Immature natural killer cell (primary cell): ENCODE measurements at places on chromosomes 12 and 14. TPM values are rescaled to one million over a fixed set of nuclear protein-coding genes. Genes with fewer than 3 reads are reported as not detected.

The BDKRB2 gene
- polyA plus RNA-seq = not detected

DNA sequence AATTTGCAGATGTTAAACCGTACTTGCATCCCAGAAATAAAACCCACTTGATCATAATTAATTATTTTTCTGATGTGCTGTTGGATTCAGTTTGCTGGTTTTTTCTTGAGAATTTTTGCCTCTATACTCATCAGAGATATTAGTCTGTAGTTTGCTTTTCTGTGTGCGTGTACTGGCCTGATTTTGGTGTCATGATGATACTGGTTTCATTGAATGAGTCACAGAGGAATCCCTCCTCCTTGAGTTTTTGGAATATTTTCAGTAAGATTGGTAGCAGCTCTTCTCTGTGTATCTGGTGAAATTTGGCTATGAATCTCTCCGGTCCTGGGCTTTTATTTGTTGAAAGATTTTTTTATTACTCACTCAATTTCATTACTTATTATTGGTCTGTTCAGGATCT lies 100.4 kb upstream of the PMCH start:
- H3K27me3 ChIP-seq = peaks cover 7% of the 10 kb centered on the region
- H3K4me3 ChIP-seq = no peak overlapping the region
- no peak overlapping the region for H3K27ac ChIP-seq
- no peak for DNase-seq

DNA sequence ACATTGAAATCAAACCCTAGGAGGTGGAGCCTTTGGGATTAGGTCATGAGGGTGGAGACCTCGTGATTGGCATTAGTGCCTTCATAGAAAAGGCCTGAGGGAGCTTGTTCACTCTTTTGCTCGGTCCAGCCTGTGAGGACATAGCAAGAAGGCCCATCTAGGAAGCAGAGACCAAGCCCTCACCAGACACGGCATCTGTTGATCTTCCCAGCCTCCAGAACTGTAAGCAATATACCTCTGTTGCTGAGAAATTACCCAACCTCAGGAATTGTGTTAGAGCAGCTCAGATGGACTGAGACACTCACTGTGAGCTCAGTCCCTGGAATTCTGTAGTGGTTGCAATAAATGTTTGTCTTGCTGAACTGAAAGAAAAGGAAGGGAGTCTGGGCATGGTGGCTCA lies 116.2 kb upstream of the MAP1LC3B2 start:
- H3K4me3 ChIP-seq = no peak overlapping the region
- no peak overlapping the region for H3K27ac ChIP-seq
- H3K4me1 ChIP-seq = no peaks in the 10 kb centered on the region
- DNase-seq = no peak
- no peaks in the 10 kb centered on the region for H3K27me3 ChIP-seq

DNA sequence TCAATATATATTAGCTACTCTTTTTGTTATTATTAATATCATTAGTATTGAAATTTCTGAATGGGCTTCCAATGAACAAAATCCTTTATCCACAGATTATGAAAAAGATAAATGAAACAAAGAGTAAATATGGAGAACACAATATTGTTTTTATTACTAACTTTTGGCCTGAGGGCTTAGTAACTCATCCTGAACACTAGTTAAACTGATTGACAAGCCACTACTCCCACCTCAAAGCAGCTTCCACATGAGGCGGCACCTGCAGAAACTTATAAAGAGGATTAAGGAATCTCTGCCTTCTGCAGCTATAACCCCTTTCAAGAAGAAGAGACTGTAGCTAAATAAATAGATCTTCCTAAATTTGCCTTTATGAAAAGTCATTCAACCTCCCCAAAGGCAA lies 187.6 kb upstream of the ALG10 start:
- no peak overlapping the region for H3K27ac ChIP-seq
- H3K4me3 ChIP-seq = no peak overlapping the region
- no peak for DNase-seq
- no peaks in the 10 kb centered on the region for H3K36me3 ChIP-seq
- H3K27me3 ChIP-seq = no peaks in the 10 kb centered on the region

GRCh38 chr14:87566991-87567390 lies 426.0 kb downstream of the GALC start:
- no peak overlapping the region for H3K4me3 ChIP-seq
- DNase-seq = no peak

DNA sequence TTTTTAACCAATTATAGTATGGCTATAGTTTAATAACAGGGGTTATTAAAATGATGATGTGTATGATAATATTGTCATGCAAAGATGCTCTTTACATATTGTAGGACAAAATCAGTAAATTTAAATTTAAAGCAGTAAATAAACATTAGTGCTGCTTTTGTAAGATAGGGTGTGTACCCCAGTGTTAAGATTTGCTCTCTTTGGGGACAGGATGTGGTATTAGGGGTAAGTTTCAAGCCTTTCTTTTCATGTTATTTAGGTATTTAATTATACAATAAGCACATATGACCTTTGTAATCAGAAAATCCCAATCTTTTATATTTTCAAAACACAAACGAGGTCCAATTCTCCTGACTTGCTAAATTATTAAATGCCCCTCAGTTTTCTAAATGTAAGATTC lies 39.7 kb upstream of the RPH3A start:
- peak overlapping the region; percentile 47 for H3K27ac ChIP-seq
- peaks cover 32% of the 10 kb centered on the region for H3K4me1 ChIP-seq
- DNase-seq = no peak
- peak overlapping the region; percentile 89 for H3K4me3 ChIP-seq
- no peaks in the 10 kb centered on the region for H3K27me3 ChIP-seq

- no peak overlapping the region for H3K27ac ChIP-seq
- no peak for DNase-seq
- peaks cover 2% of the 10 kb centered on the region for H3K27me3 ChIP-seq
- peaks cover 56% of the 10 kb centered on the region for H3K4me1 ChIP-seq
- no peak overlapping the region for H3K4me3 ChIP-seq
- no peaks in the 10 kb centered on the region for H3K36me3 ChIP-seq
Measured at GRCh38 chr12:104712477-104712876, 245.6 kb downstream of the SLC41A2 start.

- no peak overlapping the region for H3K27ac ChIP-seq
- no peaks in the 10 kb centered on the region for H3K27me3 ChIP-seq
- no peak overlapping the region for H3K4me3 ChIP-seq
- DNase-seq = no peak
- H3K36me3 ChIP-seq = no peaks in the 10 kb centered on the region
Measured at GRCh38 chr12:21561158-21561557, 35.1 kb downstream of the SPX start.

DNA sequence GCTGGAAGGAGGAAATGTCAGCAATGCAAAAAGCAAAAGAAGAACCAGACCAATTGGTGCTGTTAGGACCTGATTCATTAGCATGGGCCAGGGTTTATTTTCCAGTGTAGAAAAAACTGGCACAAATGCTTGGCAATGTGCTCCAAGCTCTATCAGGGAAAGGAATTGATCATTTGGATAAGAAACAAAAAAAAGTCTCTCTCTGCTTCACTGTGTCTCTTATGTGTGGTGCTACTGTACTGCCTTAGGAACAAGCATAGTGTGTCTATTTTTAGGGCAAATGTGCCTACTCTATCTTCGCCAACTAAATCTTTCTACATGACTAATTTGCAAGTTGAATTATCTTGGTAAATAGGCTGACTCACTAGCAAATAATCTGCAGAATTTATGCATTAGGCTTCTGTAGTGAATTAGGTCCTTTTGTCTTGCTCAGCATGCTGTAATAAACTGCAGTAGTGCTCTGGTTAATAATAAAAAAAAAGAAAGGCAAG lies 236.7 kb downstream of the MDGA2 start:
- H3K4me1 ChIP-seq = no peaks in the 10 kb centered on the region
- no peaks in the 10 kb centered on the region for H3K27me3 ChIP-seq
- DNase-seq = no peak
- no peak overlapping the region for H3K27ac ChIP-seq
- no peaks in the 10 kb centered on the region for H3K36me3 ChIP-seq
